AG10803 (cell line): ENCODE measurements at places on chromosomes 3 and 15.
A peak's percentile ranks its signal among the peaks of the same experiment; 100 is the strongest.

- DNase-seq = peak; percentile 4
Measured at GRCh38 chr3:157912514-157913451, 193.4 kb downstream of the SHOX2 start.

- DNase-seq = peak; percentile 59
Measured at GRCh38 chr3:114377426-114377825, 83.6 kb downstream of the TIGIT start.

GRCh38 chr3:171606151-171606751 is 146.0 kb upstream of the TNIK start:
- DNase-seq = peak; percentile 20

GRCh38 chr15:38187630-38188313 is 64.9 kb upstream of the SPRED1 start:
- DNase-seq = no peak

DNA sequence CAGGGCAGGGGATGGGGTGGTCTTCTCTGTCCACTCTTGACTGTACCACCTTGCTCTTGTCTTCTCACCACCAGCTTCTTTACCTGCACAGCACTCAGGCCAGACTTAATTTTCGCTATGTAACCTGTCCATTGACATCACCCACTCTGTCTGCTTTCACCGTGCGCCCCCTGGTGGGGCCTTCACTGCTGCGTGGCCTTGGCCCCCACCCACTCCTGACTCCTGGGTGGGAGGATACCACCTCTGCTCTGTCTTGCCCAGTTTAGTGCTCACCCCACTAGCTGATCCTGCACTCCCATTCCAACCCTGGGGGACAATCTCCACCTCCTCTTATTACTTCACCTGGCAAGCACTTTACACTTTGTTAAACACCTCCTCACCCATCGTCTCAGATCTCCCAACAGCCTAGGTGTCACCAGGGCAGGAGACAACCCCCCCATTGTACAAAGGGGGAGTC is 17.7 kb downstream of the PTH1R start:
- DNase-seq = peak; percentile 33

GRCh38 chr3:50474717-50475116 is 28.7 kb downstream of the CACNA2D2 start:
- DNase-seq = peak; percentile 22
